ENCODE measurements at places on chromosomes 4 and X.
A peak's percentile ranks its signal among the peaks of the same experiment; 100 is the strongest.

GRCh38 chr4:145937971-145938611, 532 bp downstream of the ZNF827 start:
- DNase-seq, result no peak

- DNase-seq, result no peak
These were observed 1372.4 kb downstream of the C4orf33 start for GRCh38 chr4:130468340-130468739.

- no peak for DNase-seq
These were observed 1289.6 kb upstream of the TENM3 start for GRCh38 chr4:180953572-180953971.

DNA sequence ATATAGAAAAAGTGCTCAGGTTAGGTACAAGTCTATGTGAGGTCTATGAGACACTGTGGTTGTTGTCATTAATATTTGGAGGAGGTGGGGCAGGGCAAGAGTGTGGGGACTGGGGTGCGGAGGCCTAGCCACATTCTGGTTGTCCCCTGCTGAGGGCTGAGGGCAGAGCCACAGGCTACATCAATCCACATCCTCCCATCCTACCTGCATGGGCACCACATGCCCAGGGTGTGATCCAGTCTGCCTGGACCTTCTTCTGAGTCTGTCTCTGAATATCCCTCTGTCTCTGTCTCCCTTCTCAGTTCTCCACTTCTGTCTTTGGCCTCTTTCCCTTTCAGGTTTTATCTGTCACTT, 1.2 kb upstream of the GATA1 start:
- no peak for DNase-seq

DNA sequence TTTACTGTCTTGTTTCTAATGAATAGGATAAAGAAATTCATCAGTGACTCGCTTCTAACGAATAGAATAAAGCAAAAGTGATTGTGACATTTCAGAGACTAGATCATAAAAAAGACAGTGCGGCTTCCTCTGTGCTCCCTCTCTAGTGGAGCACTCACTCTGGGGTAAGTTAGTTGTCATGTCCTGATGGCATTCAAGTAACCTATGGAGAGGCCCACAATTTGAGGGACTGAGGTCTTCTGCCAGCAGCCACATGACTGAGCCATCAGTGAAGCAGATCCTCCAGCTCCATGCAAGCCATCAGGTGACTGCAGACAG, 72.4 kb downstream of the YIPF6 start:
- DNase-seq, result no peak

DNA sequence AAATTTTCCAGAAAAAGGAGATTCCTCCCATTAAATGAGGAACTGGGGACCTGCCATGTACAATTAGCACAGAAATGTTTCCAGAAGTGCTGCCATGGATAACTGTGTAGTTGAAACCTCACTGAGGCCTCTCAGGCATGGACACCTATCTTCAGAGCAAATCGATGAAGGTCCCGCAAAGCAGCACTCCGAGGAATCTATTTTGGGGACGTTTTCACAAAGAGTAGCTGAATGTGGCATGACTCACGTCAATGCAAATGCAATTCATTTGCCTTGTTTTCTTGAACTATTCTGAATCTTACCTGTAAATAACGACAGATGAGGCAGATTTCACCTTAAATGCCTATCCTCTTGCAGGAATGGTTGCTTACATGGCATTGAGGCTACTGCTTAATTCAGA, 87.1 kb upstream of the STS start:
- DNase-seq, result no peak

DNA sequence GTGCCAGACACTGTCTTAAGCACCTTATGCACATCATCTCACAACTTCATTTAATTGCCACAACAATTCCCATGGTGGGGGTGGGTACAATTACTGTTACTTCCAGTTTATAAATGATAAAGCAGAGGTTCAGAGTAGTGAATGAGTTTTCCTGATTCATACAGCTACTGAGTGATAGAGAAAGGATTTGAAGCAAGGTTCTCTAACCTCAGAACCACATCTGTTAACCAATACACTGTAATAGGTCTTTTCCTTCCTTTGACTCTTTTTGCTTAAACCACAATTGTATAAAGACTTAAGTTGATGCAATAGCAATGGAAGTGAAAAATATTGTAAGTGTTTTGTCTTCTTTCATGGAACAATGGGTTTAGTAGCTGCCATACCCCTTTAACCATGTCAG, 43.5 kb upstream of the PAK3 start:
- no peak for DNase-seq

- no peak for DNase-seq
These were observed 13.8 kb downstream of the CMC4 start for GRCh38 chrX:155056877-155057792.

GRCh38 chrX:154748712-154749339, 2.1 kb downstream of the GAB3 start:
- no peak for DNase-seq

DNA sequence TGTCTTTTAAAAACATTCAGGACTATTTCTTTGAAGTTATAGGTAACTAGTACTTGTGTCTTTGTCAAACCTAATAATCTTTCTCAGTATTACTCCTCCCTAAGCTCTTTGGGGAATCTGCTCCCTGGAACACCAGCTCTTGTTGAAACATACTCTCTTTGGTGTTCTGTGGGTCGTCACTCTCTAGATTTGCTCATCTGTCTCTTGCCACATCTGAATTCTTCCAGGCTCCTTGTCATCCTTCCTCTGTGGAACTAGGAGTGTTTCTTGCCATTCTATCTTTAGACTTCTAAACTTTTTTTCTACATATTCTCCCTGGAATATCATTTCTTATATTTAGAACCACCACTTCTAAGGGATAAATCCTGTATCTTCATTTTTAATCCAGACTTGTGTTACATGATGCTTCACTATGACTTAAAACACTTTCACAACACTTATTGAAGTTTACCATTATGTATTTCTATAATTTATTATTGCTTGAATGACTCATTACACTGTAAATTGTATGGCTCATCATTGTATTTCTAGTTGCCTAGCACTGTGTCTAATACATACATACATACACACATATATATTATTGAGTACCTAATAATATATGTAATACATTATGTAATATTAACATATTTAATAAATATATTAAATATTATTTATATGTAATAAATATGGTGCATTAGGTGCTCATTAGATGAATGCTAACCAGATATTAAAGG, 186.1 kb downstream of the TMA16 start:
- no peak for DNase-seq

- DNase-seq, result no peak
These were observed 299.2 kb downstream of the IDS start for GRCh38 chrX:149205937-149206336.

GRCh38 chr4:127469542-127469941, 163.2 kb upstream of the INTU start:
- DNase-seq, result no peak

GRCh38 chrX:139720979-139721378, 13.0 kb upstream of the MCF2 start:
- DNase-seq, result no peak

- no peak for DNase-seq
These were observed 34.4 kb upstream of the ANXA3 start for GRCh38 chr4:78517050-78517652.

DNA sequence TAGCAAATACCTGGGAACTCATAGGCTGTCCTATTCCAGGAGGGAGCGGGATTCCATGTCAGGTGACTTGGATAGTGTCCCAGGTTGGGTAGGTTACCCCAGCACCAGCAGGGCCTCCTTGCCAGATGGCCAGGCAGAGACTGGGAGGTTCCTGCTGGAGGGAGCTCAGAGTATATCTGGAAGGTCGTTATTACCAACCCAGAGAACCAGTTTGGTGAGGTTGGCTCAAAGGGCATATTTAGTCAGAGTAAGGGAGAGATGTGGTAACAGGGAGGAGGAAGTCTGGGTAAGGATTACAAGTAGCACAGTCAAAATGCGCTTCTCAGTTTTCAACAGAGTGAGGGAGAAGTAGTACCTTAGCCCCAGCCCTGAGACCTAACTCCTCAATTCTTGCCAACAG, 53.3 kb upstream of the LNX1 start:
- DNase-seq, result no peak

DNA sequence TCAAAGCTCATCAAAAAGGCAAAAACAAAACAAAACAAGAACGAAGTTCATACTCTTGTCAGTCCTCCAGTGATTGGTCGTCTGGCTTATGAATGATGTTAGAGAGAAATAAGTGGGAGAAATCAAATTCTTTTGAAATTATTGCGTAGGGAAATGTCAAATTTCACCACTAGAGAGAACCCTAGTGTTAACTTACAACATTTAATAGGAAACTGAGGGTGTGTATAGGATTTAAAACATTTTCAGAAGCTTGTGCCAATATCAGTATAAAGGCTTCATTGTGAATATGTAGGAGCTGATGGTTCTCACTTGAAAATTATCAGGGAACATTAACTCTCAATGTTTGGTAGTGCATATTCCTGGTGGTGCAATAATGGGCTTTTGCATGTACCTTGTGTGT, 17.4 kb downstream of the ADH6 start:
- DNase-seq, result no peak

DNA sequence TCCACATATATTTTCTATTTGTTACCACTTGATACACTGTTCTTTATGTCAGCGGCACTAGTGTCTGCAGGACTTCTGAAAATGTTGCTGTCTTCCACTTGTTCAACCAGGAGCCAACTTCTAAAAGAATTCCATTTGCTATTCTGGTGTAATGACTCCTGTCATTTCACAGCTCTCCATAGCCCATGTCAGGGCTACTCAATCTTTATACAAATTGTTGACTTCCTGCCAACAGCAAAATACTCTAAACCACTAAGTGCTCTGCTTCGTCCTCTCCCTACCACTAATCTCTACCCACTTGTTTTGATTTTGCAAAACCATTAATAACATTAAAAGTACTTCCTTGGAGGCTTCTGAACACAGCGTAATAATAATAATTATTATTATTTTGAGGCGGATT, 7.2 kb downstream of the CTSO start:
- DNase-seq, result no peak

- no peak for DNase-seq
These were observed 30.8 kb downstream of the GPC4 start for GRCh38 chrX:133384454-133384853.

DNA sequence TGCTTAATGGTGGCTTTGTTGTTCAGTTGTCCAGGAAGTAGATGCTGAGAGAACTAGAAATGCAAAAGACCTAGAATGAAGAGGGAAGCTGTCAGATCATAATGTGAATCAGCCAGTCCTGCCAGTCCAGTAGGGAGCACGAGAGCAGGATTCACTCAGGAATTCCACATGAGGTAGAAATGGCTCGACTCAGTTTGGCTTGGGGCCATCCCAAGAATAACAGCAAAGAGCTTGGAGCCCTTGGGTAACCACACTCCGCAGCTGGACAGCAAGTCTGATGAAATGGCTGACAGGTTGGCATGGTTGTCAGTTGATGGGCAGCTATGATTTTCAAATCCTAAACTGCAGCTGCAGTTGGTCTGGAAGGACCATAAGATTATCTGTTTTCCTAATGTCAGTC, 44.5 kb upstream of the WDR1 start:
- DNase-seq, result no peak

GRCh38 chr4:138975225-138975624, 40.4 kb upstream of the NOCT start:
- no peak for DNase-seq

GRCh38 chr4:127370604-127371003, 262.2 kb upstream of the INTU start:
- no peak for DNase-seq

GRCh38 chrX:9864011-9864410, 77.8 kb downstream of the SHROOM2 start:
- DNase-seq, result no peak

- DNase-seq, result peak; percentile 79
These were observed 509.6 kb upstream of the DIPK2B start for GRCh38 chrX:45710081-45710801.

- no peak for DNase-seq
These were observed 183.6 kb downstream of the ENOX2 start for GRCh38 chrX:130719413-130719812.

GRCh38 chr4:22676063-22676462, 16.7 kb upstream of the GBA3 start:
- DNase-seq, result no peak

DNA sequence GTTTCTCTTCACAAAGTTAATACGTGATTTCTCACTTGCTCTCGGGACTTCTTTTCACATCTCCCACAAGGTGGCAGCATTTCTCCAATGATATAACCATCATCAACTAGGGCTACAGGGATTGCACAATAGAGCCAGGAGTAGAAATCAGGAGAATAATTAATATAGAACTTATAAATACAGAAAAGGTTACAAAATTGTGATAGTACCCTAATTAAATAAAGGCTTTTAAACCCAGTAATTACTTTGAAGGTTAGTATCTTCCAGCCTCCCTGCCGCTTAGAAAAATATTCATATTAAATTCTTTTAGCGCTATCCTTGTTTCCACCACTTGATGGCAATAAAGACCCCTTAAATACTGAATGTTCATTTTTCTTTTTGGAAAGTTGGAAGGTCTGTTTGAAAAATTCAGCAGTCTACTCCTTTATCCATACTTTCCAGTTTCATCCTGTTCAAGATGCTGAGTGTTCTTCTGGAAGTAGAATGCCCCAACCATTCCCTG, 65.8 kb downstream of the RASGEF1B start:
- DNase-seq, result peak; percentile 19

- DNase-seq, result no peak
These were observed 13.6 kb downstream of the RGS12 start for GRCh38 chr4:3306450-3306849.

- peak; percentile 17 for DNase-seq
These were observed 39.8 kb downstream of the GLRB start for GRCh38 chr4:157115613-157116335.

GRCh38 chr4:95429416-95429815, 119.4 kb downstream of the UNC5C start:
- DNase-seq, result no peak

- DNase-seq, result no peak
These were observed at the start of gene CCSER1 for GRCh38 chr4:90127223-90127705. CCSER1 (plus strand) TSS chr4:90127394.

DNA sequence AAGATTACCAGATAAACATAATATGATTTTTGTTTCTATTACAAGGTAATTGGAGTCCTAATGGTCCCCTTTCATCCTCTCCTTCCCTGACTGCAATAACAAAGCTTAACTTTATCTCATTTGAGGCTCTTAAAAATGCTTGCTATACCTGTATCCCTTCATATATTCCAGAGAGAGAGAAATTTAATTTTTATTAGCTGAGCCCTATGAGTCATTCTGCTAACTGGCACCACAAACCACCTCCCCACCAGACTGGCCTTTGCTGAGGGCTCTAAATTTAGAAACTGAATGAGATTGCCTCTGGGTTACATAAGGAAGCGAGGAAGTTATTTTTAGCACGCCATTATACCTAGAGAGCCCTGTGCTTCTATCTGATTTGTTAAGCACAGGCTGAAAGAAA, 27.4 kb downstream of the CBLL2 start:
- DNase-seq, result peak; percentile 31

GRCh38 chr4:146051728-146052391, 113.2 kb upstream of the ZNF827 start:
- peak; percentile 69 for DNase-seq

DNA sequence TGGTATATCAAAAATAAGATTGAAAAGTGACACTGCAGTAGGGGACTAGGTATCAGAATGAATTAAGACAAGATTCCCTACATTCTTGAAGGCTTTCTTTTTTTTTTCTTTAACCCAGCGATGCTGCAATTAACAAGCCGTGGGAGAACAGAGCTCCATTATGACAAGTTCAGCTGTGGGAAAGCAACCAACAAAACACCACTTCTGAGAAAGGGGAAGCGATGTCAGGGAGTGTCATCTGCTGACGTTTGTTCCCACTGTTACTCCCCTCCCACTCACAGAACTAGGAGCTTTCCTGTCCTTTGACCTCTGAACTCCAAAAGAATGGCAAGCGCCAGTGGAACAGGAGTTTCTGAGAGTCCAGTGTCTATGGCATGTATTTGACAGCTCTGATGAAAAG, 90.2 kb upstream of the SLITRK2 start:
- DNase-seq, result no peak
